ENCODE measurements at places on chromosomes 2 and 18.

DNA sequence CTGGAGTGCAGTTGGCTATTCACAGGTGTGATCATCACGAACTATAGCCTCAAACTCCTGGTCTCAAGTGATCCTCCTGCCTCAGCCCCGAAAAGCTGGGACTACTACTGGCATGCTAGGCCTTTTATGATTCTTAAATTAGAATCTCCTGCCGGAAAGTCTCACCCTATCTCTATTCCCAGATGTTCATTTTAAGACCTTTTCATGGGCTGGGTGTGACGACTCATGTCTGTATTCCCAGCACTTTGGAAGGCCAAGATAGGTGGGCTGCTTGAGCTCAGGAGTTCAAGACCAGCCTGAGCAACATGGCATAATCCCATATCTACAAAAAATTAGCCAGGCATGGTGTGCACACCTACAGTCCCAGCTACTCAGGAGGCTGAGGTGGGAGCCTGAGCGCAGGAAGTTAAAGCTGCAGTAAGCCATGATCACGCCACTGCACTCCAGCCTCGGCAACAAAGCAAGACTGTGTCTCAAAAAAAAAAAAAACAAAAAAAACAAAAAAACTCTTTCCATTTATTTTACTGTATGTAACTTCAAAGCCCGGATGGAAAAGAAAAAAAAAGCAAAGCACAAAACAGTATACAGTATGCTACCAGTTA is 8.1 kb downstream of the PPP4R3B start:
- DNase-seq = no peak

GRCh38 chr2:185215497-185215896 is 523.1 kb upstream of the FSIP2 start:
- DNase-seq = no peak

- no peak for DNase-seq
Measured at GRCh38 chr2:232609607-232610006, 23.8 kb upstream of the EFHD1 start.

DNA sequence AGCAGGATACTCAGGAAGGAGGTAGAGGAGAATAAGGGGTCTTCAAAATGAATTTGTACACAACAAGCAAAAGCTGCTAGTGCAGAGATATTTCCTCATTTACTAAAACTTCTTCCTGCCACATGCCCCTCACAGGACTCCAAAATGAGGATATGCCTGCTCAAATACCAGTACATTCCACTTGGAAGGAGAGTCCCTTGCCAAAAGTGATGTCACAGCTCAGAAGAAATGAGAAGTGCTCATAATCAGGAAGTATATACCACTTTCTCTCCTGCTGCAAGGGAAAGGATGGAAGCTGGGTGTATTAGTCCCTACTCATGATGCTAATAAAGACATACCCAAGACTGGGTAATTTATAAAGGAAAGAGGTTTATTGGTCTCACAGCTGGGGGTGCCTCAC is 87.7 kb upstream of the FSHR start:
- no peak for DNase-seq

DNA sequence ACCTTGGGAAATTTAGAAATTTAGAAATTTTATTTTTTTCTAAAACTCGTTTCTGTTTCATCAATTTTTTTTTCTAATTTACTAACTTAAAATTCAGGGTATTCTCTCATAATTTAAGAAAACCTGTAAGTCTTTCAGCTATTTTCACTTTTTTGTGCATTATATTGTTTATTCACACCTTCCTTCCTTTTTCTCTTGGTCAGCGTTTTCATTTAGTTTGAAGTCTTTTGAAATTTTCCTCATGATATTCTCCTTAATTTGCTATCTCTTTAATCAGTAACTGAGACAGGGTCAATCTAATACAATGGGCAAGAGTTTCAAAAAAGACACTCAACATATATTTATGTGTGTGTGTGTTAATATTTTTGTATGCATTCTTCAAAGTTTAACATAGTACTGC is 50.5 kb upstream of the MSTN start:
- no peak for DNase-seq

DNA sequence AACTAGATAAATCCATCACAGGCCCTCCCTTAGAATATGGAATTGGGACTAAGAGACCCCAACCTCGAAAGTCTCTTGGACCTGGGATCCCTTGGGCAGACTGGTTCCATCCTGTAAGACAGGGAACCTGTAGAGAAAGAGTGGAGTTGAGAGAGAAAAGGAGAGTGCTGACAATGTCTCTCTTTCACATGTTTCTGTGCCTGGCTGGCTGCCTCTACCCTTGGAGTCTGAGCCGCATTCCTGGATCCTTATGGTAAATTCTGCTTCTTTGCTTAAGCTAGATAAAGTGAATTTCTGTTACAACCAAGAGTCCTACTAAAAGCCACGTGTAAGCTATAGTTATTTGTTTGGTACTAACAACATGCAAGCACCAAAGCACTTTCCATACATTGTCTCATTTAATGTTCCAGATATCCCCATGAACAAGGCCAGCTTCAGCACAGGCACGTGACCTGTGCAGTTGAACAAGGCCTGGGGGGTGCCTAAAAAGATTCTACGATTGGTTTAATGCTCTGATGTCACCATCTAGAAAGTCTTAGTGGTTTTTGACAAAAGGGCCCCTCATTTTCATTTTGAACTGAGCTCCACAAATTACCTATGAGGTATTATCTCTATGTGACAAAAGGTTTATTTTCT is 2.1 kb upstream of the PUM2 start:
- no peak for DNase-seq

DNA sequence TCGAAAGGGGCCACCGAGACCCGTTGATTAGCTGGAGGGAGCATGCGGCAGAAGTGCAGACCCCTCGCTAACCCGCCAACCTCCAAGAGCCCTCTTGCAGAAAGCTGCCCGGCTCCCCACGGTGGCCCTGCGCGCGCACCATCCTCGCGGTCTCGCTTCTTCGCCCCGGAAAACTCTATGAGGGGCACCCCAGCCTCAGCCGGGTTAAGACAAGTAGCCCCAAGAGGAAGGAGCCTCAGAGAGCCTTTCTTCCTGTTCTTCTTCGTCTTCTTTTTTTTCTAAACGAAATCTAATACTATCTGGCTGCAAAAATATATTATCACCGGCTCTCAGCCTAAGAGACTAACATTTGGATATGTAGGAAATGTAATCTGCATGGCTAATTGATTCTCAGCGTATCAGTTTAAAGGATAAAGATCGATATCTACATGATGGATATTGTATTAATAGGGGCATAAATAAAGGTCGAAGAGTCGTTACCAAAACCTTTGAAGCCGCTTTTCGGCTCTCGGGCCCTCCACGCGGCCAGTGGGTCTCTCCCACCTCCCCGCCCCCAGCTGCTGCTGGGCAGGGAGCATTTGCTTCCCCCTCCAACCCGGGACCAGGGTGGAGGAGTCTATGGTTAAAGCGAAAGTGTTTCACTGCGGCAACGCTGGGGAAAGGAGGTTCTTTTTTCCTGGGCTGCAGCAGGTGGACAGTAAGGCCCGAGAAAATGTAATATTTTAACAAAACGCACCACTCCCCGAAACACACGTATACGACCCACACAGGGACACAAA is 6.1 kb upstream of the PAX3 start:
- no peak for DNase-seq

DNA sequence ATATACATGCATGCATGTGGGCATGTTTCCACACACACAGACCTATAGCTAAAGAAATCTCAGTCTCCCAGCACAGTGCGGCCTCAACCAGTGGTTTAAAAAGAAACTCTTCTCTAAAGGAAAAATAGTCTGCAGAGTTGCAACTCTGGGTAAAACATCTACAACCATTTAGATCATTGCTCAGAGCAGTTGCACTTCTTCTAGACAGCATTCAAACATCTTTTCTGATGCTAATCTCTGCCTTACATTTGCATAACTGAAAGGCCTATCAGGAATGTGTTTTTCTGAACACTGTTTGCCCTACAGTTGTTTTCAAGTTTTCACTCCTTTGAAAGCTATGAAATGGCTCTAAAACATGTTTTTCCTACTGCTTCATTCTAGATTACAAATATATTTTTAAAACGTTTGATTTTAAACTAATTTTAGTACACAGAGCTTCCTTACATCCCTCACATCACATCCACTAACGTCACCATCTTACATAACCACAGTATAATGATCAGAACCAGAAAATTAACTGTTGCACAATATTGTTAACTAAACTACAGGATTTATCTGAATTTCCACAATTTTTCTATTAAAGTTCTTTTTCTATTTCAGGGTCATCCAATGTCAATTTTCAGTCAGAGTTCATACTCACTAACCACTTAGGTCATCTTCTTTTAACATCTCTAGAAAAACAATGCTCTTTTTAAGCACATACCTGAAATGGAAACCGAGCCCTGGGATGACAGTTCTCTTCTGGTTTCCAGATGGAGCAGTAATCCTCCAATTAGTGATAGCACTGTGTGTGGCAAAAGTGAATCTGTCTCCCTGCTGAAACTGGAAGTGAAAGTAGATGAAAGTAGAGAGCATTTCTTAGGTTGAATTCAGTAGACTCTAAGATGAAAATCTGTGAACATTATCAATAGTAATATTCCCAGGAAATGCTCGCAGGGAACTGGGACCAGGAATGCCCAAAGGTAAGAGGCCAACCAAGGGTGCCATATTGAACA is 501.6 kb upstream of the GCFC2 start:
- no peak for DNase-seq

All from CD4-positive, alpha-beta T cell treated with Interferon alpha-2 for 1 hour (primary cell).